ENCODE measurements at places on chromosomes 3 and 15.

DNA sequence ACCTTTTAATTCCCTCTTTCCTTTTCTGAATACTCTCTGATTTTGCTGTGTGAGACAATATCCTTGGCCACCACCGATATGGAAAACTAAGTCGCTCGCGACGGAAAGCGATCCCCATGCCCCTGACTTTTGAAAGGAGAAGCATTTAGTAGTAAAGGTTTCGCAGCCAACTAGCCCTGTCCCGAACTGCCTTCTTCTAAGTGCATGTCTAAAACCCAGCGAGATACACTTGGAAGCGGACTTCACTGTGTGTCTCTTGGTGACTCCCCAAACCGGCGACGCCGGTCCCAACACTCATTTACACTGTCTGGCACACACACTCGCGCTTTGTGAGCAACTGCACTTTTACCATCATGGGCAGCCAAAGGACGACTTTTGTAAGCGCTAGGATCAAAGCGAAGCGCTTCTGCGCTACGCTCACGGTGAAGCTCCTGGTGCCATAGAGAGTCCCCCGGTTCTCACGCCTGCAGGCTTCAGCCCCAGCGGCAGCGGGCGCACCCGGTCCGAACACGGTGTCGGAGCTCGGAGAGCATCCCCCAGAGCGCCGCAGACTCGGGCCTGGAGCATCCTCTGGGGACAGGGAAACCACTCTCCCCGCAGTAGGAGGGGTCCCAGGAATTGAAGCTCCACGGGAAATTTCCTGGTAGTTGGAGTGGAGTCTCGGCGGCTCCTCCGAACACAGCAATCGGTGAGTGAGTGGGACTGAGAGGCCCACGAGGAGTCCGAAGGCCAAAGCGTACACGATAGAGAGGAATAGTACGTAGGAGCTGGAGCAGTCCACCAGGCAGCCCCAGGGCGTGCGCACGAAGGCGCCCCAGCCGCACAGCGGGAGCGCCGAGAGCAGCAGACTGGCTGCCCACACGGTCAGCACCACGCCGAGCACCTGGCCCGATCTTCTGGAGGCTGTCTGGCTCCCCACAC is 1.4 kb downstream of the GPR149 start:
- peak; percentile 38 for DNase-seq

GRCh38 chr3:46712191-46713049 is 5.2 kb downstream of the PRSS50 start:
- DNase-seq = no peak

DNA sequence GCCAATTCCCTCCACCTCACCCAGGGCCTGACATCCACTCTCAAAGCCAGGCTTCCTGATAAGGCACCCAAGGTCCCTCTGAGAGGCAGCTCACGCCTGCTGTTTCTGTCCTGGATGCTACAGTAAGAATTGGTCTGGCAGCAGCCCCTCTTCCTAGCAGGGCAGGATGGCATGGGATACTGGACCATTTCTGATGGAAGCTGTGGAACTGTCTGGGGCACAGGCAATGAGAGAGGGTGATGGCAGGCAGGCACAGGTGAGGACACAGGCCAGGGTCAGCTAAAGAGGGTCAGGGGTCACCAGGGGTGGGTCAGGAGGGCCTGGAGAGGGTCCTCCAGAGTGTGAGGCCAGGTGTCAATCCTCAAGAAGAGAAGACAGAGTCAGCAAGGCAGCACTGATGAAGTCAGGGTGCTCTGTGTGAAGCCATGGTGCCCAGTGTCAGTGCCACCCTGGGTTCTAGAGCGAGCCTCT is 41.9 kb upstream of the SLC41A3 start:
- no peak for DNase-seq

- DNase-seq = no peak
Observed at GRCh38 chr15:95629503-95630168, 700.9 kb upstream of the NR2F2 start.

Data from endothelial cell (in vitro differentiated cells).